ENCODE measurements at places on chromosomes 12 and 14.

DNA sequence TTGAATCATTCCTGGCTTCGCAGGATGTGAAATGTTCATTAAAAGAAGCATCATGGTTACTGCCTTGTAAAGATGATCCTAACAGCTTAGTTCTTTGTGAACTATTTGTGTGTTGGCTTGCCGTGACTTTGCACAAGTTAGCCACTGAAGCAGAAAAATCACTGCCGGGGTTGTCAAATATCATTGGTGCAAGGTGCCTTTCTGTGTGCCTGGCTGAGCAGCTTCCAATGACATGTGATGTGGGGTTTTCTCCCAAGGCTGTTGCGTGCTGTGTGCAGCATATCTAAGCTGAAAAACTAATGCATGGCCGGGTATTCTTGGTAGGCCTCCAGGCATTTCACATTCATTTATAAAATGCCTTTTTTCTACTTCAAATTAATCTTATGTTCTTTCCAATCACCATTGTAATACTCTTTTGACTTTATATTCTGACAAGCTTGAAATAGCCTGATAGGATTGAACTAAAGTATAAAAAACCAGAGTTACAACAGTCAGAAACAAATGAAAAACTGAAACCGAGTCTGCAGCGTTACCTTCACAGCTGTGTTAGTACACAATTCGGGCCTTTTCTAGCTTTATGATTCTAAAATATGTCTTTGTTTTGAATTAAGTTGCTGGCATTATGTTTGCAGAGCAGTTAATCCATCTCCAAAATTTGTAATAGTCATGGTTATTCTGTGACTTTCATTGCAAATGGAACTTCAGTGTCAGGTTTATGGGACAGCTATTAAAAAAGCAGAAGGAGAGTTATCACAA is 222.1 kb downstream of the SYT1 start:
- no peak for DNase-seq

DNA sequence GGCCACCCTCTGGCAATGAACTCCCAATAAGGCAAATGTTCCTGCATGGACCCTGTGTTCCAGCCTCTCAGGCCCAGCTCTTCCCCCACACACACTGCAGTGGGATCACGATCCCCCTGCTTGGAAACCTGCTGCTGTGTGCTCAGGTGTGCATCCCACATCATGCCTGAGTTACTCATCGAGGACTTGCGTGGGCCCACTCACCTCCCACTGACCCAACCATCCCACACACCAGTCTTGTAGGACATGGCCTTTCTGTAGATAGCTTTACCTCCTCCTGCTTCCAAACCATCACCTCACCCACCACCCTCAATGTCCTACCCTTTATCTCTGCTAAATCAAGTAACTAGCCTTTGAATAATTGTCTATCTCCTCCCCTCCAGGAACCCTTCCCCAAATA is 24.6 kb downstream of the NPC2 start:
- DNase-seq, result no peak

DNA sequence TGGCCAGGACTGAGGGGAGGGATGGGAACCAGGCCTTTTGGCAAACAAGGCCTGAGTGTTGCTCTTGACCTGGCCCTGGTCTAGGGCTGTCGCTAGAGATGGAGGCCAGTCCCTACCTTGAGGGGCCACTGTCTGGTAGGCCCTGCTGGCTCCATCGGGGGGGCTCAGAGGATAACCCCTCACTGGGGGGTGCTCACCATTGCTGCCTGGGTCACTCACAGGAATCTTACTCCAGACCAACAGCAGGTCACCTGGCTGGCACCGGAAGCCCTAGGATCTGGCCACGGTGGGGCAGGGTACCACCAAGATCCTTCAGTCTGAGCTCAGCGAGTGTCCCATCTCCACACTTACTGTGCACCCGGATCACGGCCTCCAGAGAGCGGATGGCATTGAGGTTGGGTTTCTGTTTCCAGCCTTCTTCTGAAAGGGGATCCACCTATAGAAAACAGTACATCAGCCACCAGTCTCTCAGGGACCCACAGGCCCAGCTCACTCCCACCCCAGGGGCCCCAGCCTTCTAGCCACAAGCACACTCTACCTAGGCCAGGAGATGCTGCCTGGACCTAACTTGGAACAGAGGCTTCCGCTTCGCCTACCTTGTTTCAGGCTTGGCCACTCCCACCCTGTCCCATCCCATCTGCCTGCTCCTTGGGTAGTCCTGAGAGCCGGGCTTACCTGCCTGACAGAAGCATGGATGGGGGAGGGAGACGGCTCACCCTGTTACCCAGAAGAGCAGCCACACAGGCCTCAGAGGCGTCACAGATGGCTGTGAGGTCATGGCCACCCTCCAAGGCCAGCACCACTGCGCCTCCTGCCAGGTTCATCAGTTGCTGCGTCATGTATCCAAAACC is 12.2 kb downstream of the SLC48A1 start:
- no peak for DNase-seq

GRCh38 chr12:16135323-16135722 is 142.2 kb downstream of the SLC15A5 start:
- no peak for DNase-seq

GRCh38 chr14:60878536-60878935 is 102.3 kb downstream of the TRMT5 start:
- no peak for DNase-seq

DNA sequence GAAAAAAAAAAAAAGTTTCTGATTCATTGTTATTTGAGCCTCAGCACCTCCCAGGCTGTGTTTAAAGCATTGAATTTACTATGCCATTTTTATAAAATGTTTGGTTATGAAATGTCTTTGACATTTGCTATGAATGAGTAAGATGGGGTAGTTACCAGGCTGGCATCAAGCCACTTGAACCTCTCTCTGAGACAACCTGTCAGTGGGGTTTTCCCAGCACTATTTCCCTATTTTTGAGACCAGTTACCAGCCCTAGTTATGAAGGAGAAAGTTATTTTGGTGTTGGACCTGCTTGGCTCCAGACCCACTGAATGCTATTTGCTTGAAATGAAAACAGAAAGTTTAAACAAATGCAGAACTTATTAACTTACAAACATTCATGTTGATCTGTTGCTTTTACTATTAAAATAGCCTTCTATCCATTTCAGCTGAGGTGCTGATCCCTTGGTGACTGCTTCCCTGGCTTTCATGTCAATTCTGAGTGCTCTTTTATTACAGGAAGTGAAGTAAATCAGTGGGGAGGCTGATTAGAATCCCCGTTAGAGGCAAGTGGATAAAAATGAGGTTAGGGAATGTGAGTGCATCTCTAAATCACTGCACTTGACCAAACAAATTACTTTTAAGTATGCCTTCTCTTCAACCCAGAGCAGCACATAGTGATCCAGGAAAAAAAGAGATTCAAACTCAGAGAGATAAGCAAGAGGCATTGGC is 37.8 kb downstream of the LLPH start:
- DNase-seq, result no peak

Measured in T-helper 2 cell (primary cell).